ENCODE measurements at places on chromosomes 12 and 14. TPM values are rescaled to one million over a fixed set of nuclear protein-coding genes. Genes with fewer than 3 reads are reported as not detected.

The CEBPE gene
- not detected for total RNA-seq

The GPR135 gene
- total RNA-seq, result 1.3 TPM

The RPL10L gene
- total RNA-seq, result not detected

- no peak for DNase-seq
Measured at GRCh38 chr12:24081606-24082005, 132.1 kb upstream of the SOX5 start.
